COLO829 (cell line): ENCODE measurements at places on chromosomes 11 and 22.
A peak's percentile ranks its signal among the peaks of the same experiment; 100 is the strongest.

- DNase-seq = peak; percentile 51
Measured at GRCh38 chr11:132126973-132127899, 756.8 kb downstream of the NTM start.

DNA sequence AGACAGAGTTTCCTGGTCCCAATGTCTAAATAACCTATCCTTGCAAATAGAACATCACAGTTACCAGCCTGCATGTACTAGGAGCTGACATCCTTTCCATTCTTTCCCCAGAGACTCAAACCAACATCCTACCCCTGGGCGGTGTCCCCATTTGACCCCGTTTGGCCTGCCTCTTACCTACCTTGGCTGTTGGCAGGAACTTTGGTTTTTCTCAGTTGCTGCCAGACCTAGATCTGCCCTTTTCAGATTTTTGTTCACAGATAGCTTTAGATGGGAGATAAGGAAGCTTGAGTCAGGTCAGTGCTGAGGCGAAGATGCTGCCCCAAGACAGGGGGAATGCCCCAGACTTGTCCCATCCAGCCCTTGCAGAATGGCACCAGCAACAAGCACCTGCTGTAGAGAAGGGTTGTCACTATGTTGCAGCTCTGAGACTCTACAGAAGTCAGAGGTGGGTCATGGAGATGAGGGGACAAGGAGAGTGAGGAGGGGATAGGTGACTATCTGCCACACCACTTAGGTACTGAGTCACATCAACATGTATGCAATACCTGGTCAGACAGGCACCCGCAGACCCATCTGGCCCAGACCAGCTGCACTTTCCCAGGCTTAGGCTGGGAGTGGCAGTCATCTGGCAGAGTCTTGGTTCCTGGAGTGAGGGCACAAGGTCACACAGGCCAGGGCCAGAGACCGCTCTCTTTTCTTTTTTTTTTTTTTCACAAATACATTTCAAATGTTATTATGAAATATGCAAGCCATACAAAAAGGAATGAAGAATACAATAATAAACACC lies 61.5 kb upstream of the POU2AF1 start:
- no peak for DNase-seq

DNA sequence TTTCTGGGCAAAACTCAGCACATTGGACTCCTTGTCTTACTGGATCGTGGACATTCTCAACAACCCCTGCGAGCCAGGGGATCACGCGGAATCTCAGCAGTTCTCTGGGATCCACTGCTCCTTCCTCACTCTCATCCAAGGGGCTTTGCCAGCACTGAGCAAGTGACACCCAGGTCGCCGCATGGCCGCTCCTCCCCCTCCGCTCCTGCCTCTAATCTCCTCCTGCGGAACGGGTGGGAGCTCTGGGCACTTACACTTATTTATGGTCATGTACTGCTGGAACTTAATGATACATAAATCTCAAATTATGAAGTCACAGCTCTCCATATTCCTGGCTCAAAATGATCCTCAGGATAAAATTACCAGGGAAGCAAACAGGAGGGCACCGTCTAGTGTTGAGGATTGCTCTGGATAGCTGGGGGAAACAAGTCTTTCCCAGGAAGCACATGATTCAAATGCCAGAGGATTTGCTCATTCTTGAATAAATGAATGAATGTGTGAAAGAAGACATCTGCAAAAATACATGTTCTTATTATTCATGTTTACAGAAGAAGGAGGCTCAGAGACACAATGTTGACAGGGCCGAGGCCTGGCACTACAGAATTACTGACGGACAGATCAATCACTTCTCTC lies 1077.3 kb downstream of the TBC1D22A start:
- no peak for DNase-seq

- no peak for DNase-seq
Measured at GRCh38 chr22:50506611-50507420, 686 bp downstream of the LMF2 start.

GRCh38 chr22:23183061-23183698 lies 2.9 kb downstream of the BCR start:
- peak; percentile 42 for DNase-seq

DNA sequence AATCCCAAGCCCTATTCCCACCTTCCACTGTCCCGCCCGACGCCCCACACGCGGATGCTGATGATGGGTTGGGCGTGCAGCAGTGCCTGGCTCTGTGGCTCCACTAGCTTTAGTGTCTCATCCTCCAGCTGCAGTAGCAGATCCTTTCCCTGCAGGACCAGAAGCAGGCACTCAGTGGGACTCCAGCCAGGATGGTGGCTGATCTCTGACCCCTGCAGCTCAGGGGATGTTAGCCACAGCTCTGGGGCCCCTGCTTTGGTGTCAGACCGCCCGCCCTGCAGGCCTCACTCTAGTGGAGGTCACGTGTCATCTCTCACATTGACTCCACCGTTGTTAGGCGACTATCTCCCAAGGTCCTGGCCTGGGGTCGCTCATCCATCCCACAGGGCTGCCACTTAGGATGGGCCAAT lies 11.8 kb downstream of the SMPD1 start:
- no peak for DNase-seq

- DNase-seq = peak; percentile 94
Measured at GRCh38 chr11:33721426-33721825, 14.8 kb downstream of the CD59 start.

- DNase-seq = no peak
Measured at GRCh38 chr11:26805001-26805400, 83.1 kb upstream of the SLC5A12 start.

DNA sequence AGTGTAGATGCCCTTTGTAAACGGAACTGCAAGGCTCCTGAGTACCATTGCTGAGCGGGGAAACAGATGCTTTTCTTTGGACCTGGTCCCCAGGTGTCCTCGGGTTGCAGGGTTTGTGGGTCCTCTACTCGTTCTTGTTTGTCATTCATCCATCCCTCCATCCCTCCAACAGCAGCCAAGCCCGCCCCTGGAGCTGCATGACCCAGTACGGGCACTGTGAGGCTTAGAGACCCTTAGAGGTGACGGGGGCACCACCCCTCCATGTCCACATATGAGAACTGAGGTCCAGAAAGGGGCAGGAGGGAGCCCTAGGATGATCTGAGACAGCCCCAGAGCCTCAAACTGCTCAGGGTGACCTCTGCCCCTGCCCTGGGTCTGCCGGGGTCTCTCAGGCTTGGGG lies 45.4 kb downstream of the WNT11 start:
- no peak for DNase-seq

DNA sequence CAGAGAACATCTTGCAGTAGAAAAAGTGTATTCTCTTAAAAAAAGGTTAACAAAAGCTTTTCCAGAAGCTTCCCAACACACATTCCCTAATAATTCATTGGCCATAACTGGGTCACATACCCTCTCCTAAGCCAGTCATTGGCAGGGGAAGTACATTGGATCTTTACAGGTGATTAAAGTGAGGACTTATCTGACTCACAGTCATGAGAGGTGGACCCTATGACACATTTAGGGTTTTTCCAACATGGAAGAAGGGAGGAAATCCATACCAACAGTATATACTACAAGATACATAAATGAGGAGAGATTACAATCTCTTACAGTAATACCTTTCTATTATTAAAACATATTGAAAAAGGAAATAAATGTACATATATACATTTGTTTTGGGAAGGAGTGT lies 72.2 kb downstream of the CCDC73 start:
- DNase-seq = no peak

DNA sequence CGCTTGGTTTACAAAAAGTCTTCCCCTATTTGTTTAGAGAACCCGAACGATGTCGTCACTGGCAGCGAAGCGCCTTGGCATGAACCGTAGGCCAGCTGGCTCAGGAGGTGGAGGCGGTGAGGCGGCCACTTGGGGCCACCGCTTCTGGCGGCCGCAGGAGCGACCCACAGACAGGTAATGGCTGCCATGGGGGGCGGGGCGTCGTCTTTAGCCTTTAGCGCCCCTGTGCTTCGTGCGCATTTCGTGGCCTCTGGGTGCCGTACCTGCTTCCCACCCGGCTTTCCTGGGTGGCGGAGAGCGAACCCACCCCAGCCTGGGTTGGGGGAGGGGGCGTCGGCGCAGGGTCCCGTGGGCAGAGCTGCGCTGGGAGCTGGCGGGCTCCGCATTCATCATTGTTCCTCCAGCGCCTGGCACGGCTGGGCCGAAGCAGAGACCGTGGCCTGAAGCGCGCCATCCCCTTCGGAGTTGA lies 469 bp upstream of the OSBP2 start:
- no peak for DNase-seq

- DNase-seq = no peak
Measured at GRCh38 chr11:616320-617198, 809 bp upstream of the IRF7 start.

GRCh38 chr11:128301756-128302155 lies 285.6 kb downstream of the ETS1 start:
- DNase-seq = no peak

- no peak for DNase-seq
Measured at GRCh38 chr11:25655636-25656035, 676.3 kb upstream of the ANO3 start.

DNA sequence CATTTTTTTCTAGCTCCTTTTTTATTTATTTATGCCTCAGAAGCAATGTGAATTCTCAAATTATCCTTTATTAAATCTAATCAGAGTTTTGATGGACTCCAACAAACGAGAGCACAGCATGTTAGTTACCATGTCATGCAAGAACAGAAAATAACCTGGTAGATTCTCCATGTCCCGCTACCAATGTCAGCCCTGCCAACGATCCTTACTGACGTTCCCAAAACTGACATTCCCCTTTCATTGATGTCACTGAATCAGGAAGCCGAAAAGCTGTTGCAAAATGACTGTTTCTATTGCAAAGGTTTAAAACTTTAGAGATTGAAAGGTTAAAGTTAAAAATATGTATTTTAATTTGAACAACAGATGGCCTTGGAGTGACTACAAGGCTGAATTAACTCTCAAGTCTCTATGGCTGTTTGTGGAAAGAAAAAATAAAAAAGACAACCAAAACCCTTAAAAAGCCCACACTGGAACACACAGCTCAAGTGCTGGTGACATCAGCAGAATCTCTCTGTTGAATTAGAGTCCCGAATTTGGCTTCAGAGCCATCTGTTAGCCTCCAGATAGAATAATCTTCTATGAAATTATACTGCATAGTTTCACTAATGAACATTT lies 96.8 kb downstream of the BDNF start:
- no peak for DNase-seq

DNA sequence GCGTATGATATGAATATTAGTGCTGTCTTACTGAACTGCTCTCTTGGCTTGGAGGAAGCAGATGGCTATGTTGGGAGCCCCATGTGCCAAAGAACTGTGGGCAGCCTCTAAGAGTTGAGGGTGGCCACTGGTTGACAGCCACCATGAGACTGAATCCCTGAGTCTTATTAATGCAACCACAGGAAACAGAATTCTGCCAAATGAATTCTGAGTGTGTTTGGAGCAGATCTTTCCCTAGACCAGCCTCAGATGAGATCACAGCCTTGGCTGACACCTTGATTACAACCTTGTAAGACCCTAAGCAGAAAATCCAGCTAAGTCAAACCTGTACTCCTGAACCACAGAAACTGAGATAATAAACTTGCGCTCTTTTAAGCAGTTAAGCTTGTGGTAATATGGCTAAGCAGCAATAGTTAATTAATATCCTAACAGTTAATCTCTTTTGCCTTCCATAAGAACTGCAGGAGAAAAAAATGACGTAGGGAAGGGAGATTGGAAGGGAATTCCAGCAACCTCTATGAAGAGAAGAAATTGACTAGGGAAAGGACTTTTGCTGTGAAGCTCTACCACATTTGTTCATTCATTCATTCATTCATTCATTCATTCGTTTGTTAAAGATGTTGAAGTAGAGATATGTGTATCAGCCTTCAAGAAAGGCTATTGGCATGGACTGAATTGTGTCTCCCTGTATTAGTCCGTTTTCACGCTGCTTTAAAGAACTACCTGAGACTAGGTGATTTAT lies 26.8 kb downstream of the ADM start:
- DNase-seq = no peak

DNA sequence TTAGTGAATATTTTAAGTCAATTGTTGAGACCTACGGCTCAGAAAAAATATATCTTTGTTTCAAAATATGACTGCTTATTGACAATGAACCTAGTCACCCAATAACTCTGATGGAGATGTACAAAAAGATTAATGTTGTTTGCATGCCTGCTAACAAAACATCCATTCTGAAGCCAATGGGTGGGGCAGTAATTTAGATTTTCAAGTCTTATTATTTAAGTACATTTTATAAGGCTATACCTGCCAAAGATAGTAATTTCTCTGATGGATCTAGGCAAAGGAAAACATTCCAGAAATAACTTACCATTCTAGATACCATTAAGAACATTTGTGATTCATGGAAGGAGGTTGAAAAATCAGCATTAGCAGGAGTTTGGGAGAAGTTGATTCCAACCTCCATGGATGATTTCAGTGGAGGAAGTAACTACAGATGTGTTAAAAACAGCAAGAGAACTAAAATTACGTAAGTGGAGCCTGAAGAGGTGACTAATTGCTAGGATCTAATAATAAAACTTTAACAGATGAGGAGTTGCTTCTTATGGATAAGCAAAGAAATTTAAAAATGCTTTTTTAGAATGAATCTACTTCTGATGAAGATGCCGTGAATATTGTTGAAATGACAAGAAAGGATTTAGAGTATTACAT lies 26.4 kb upstream of the OR8D2 start:
- no peak for DNase-seq

DNA sequence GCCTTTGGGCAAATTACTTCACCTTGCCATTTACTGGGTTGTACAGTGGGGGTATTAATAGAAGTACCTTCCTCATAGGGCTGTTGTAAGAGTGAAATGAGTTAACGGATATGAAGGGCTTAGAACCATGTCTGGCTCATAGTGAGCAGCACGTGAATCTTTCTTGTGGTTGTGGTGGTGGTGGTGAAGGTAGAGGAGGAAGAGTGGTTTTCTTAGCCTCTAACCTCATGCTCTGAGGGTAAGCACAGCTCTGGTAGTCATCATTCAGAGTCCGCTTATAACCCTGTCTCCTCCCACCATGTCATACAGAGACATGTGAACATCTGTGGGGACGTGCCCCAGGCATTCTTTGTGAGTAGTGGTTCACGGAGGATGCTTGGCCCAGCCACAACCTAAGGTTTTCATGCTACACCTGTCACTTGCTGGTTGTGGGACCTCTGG lies 43.6 kb downstream of the TEAD1 start:
- DNase-seq = no peak

DNA sequence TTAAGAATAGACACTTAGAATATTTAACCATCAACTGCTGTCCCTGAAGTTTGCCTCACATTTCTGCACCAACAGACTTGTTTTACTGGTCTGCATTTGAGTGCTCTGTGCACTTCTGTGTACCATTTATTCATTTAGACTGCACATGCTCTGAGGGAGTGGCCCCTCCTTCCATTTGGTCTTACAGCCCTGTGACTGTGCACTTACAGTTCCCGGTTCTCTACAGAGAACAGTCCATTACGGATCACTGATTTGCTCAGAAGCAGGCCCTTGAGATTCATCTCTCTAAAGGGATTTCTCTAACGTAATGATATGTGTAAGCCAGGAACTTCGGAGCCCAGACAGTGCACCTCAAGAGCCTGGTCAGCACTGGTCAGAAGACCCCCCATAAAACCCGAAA lies 247.3 kb upstream of the BLID start:
- DNase-seq = no peak
